ENCODE measurements at places on chromosomes 16 and 17. TPM values are rescaled to one million over a fixed set of nuclear protein-coding genes. Genes with fewer than 3 reads are reported as not detected.

DNA sequence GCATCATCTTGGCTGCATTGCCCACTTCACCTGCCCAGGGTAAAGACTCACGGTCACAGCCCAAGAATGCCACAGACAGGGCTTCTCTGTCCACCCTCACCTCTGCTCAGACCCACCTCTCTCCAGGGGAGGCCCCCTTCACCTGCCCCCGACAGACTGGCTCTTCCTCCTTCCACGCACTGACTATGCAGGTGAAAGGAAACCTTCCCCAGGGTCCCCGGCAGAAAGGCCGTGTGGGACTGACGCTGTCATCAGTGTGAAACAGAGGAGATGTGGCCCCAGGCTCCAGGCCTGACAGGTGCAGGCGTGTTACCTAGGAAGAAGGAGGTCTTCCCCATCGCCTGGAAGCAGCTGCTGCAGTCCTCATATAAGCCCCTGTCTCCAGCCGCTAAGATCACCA, 9.3 kb upstream of the ROGDI start:
- DNase-seq, result no peak

- DNase-seq, result no peak
These were observed 48.3 kb downstream of the PHLPP2 start for GRCh38 chr16:71676236-71676635.

Gene ORAI3
- total RNA-seq, result 17.3 TPM

Gene PSMD7
- total RNA-seq, result 109 TPM
